NCI-H2029 treated with DMSO at 0.1 percent for 48 hours (cell line): ENCODE measurements at places on chromosomes 5 and 9.

GRCh38 chr5:16600397-16600796 is 16.4 kb downstream of the RETREG1 start:
- no peak for DNase-seq

DNA sequence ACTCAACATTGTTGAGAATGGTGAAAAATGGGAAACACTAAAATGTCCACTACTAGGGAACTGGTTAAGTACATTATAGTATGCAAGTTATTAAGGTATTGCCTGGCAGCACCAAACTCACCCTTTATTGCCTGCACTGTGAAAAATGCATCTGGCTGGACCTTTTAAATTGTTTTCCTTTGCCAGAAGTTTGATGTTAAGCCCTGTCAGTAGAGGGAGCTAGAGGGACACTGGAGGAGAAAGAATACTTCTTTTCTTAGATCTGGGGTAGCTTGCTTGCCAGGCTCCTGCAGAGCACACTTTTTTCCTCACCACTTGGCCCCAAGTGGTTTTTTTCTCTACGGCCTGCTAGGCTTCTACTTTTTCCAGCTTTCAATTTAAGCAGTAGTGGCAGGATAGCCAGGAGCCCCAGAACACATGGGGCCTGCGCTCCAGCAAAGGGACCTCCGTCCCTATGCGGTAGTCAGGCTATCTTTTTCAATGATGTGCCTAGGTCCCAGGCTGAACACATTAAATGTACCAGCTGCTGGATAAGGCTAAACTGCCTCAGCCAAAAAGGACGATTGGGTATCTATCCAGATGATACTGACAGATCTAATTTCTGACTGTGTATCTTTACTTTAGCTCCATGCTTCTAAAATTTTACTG is 8.0 kb upstream of the HABP4 start:
- DNase-seq = peak; percentile 69

DNA sequence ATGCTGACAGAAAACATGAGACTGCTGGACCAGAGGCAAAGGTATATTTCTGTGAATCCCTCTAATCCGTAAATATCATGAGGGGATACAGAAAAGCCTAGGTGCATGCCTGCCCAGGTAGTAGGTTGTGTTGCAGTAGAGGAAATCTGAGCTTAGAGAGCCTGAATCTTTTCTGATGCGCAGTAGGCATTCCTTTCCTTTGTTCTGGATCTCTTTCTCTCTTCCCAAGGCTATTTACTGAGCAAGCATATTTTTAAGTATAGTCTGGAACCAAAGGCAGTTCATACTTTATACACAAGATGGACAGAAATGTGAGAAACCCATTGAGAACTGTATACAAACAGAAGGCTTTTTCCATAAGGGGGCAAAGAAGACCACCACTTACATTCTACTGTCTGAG is 359.3 kb downstream of the TMEM161B start:
- no peak for DNase-seq

DNA sequence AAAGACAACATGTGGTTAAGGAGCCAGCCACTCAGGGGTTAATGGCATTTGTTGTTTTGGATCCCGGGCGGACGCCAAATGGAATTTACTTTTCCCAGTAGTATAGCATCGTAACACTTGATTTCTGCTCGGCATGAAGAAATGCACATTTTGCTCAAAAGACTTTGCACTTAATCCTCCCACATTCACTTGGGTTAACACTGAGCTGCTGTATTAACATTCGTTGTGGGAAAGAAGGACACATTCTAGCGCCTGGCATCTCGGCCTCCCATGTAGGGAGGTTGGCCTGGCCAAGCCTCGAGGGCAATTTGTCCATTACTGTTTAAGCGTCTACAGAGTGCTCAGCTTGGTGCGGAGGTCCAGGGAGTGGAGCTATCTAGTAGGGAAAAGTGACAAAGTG is 32.3 kb upstream of the INSYN2B start:
- DNase-seq = no peak

- DNase-seq = no peak
These were observed 39.0 kb upstream of the SAP30L start for GRCh38 chr5:154406826-154407225.

DNA sequence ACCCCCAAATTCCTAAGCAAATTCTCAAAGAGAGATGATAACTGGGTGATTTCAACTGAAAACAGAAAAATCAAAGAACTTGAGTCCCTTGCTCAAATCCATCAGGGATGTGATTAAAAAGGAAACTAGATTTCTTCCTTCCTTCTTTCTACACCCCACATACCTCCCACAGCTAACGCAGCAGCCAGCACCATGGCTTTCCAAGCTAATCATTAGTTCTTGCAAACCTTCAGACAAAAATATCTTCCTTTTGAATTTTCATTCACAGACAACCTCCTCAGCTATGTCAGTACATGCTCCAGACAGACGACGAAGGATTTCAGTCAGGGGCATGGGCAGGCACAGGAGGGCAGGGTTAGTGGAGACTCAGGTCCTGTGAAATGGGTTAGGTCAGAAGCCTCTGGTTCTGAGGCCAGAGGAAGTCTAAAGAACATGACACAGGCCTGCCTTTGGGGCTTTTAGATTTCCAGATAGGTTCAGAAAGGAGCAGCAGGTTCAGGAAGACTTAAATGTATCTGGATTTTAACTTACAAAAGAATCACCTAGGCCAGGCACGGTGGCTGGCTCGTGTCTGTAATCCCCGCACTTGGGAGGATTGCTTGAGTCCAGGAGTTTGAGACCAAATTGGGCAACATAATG is 173.7 kb upstream of the NFIB start:
- DNase-seq = no peak

GRCh38 chr9:35073279-35073612 is 821 bp upstream of the VCP start:
- DNase-seq = no peak

GRCh38 chr5:11224436-11225187 is 463.6 kb upstream of the DAP start:
- no peak for DNase-seq

DNA sequence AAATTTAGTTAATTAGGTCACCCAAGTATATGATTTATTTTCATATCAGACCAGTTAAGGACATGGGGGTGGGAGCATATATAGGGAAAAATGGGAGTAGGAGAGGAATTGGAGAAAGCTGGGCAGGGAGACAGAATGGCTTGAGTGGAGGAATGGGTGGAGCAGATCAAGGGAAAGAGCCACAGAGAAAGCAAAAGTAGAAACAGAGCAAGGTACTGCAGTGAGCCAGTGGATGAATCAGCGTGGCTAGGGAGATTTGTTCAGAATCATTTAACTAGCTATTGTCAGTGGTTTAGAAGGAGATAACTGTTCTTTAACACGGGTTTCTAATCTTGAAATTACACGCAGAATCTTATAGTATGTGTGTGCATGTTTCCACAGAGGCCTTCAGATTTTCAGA is 37.4 kb downstream of the SNX24 start:
- DNase-seq = no peak

DNA sequence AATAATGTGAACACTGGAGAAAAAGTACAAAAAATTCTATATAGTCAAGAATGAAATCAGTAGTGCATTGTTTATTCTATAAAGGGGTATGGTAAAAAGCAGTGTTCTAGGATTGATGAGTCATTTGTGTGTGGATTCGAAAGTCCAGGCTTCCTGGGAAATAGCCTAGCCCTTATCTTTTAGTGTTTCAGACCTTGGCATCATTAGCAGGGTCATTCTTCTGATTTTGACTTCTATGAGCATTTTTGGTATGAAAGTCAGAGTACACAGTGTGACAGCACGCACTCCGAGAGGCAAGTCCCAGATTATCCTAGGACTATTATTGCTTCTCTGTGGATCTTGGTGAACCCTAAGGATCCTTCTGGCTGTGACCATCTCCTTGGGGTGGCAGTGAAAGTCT is 16.9 kb downstream of the PCSK5 start:
- no peak for DNase-seq

- DNase-seq = no peak
These were observed 14.2 kb downstream of the NDUFAF2 start for GRCh38 chr5:60959156-60959555.

GRCh38 chr5:157487358-157487757 is 27.3 kb downstream of the NIPAL4 start:
- DNase-seq = no peak

DNA sequence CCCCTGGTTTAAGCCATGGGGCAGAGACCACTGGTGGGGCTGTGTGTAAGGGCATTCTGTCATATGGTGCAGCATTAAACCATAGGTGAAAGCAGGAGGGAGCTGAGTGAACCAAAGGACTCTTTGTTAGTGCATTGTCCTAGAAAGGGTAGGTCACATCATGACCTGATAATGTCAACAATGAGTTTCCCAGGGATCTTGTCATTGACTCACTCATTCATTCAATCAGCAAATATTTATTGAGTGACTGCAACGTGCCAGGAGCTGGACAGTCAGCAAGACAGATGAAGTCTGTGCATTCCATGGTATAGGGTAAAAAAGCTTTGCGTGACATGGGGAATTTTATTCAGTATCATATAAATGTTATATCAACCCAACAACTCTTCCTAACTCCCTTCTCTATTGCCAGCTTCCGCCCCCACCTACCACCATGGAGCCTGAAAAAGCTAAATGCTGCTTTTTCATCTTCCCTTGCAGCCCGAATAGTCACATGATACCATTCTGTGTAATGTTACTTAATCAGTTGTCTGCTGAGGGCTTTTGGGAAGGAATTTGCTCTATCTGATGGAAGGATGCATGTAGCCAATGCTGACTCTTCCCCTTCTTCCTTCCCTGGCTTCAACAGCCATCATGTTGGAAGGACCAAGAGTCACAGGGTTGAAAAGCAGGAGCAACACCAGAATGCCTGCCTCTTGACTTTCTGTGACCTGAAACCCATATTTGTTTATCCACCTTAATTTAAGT is 11.5 kb upstream of the OTULINL start:
- no peak for DNase-seq

GRCh38 chr5:59684388-59685190 is 208.9 kb downstream of the PDE4D start:
- DNase-seq = no peak

GRCh38 chr5:137092831-137093230 is 406.3 kb downstream of the SPOCK1 start:
- DNase-seq = no peak

DNA sequence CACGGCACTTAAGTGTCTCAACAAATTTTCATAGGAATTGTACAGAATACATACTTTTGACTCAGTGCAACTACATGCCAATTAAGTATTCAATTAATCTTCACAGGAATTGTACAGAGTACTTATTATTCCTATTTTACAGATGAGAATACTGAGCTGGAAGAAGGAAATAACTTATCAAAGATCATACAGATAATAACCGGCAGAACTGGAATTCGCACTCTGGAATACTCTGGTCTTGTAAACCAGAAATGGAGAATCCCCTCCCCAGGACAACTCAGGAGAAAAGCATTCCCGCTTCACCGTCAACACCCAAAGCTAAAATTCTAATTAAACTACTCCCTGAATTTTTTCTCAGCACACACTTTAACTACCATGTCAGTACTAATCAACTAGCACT is 112.7 kb downstream of the HOMER1 start:
- no peak for DNase-seq

DNA sequence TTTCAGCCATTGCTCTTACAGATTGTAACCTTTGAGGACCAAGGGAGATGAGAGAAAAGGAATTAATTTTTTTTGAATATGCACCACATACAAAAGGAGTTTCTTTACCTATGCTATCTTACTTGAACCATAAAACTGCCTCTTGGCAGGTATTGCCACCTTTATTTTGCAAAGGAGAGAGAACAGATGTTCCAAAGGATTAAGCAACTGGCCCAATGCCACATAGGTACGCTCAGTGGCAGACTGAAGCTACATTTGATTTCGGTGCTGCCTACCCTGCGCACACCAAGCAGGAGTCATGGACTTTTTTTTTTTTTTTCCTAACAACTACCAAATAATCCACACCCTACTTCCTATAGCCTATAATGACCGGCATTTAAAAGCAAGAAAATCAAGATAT is 43.1 kb downstream of the SAXO1 start:
- DNase-seq = no peak

DNA sequence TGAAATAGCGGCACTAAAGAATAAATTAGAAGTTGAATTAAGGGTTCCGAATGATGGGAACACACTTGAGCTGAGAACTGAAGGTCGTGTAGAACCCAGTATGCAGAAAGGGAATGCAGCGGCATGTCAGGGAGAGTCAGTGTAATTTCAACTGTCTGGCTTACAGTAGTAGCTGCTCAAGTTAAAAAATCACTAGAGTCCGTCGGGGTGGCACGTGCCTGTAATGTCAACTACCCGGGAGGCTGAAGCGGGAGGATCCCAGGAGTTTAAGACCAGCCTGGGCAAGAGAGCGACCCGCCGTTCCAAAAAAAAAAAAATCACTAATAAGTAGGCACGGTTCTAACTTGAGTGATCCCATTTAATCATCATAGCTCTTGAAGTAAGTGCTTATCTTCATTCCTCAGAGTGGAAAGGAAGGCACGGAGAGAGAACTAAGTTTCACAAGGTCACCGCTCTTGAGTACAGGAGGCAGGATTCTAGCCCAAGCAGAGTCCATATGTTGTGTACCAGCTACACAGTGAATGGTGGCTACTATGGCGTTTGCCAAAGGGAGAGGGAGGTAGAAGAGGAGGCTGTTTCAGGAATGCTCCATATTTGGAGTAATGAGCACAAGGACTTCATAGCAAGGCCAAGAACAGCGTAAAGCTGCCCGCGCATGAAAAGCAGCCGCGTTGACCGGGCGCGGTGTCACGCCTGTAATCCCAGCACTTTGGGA is 831 bp downstream of the RMRP start:
- no peak for DNase-seq

GRCh38 chr5:1666812-1667588 is 132.6 kb downstream of the MRPL36 start:
- DNase-seq = no peak

- no peak for DNase-seq
These were observed 4.8 kb upstream of the ZNF79 start for GRCh38 chr9:127419348-127419747.

GRCh38 chr5:112576298-112576925 is 157.3 kb upstream of the EPB41L4A start:
- no peak for DNase-seq

GRCh38 chr9:100286257-100286656 is 66.5 kb downstream of the TEX10 start:
- DNase-seq = no peak

GRCh38 chr9:128253991-128254346 is 21.8 kb downstream of the GOLGA2 start:
- DNase-seq = no peak

- no peak for DNase-seq
These were observed 109.5 kb upstream of the CD180 start for GRCh38 chr5:67305913-67306710.

GRCh38 chr5:15600035-15600434 is 100.1 kb downstream of the FBXL7 start:
- no peak for DNase-seq

GRCh38 chr9:78169125-78169524 is 66.8 kb upstream of the CEP78 start:
- no peak for DNase-seq

- DNase-seq = no peak
These were observed 32.7 kb upstream of the DMRTA1 start for GRCh38 chr9:22413884-22414283.

- DNase-seq = no peak
These were observed 7.0 kb upstream of the CD74 start for GRCh38 chr5:150419630-150420270.

GRCh38 chr5:168086104-168086610 is 205.3 kb upstream of the WWC1 start:
- no peak for DNase-seq

- DNase-seq = no peak
These were observed 30.5 kb downstream of the DDX31 start for GRCh38 chr9:132639322-132639721.

GRCh38 chr9:35636135-35636876 is 14.4 kb downstream of the SIT1 start:
- no peak for DNase-seq
